ENCODE measurements at places on chromosomes 12 and 14. TPM values are rescaled to one million over a fixed set of nuclear protein-coding genes. Genes with fewer than 3 reads are reported as not detected.

TRAFD1 gene
- polyA plus RNA-seq, result 6.4 TPM

ALKBH2 gene
- 22.9 TPM for polyA plus RNA-seq

FGF6 gene
- polyA plus RNA-seq, result not detected

PPP4R4 gene
- polyA plus RNA-seq, result 1.2 TPM

RAD51B gene
- 3.0 TPM for polyA plus RNA-seq

C12orf60 gene
- polyA plus RNA-seq, result 0.89 TPM

FAIM2 gene
- polyA plus RNA-seq, result 1.5 TPM
